ENCODE measurements at places on chromosomes 11 and 22.

DNA sequence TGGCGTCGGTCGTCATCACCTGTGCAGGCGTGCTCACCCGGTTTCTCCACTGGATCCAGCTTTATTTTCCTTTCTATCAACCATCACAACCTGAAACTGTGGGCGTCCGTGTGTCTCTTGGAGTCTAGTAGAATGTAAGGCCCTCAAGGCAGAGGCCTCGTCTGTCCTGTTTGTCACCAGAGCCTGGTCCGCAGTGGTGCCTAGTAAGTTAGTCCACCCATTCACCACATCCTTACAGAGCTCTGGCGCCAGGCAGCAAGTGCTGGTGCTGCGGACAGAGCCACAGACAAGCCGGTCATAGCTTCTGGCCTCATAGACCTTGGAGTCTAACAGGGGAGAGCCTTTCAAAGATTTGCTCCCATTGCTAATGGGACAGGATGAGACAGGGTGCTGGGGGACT lies 64.4 kb upstream of the PARVG start:
- DNase-seq: no peak

- no peak for DNase-seq
Measured at GRCh38 chr11:132576706-132577105, 955.6 kb downstream of the OPCML start.

DNA sequence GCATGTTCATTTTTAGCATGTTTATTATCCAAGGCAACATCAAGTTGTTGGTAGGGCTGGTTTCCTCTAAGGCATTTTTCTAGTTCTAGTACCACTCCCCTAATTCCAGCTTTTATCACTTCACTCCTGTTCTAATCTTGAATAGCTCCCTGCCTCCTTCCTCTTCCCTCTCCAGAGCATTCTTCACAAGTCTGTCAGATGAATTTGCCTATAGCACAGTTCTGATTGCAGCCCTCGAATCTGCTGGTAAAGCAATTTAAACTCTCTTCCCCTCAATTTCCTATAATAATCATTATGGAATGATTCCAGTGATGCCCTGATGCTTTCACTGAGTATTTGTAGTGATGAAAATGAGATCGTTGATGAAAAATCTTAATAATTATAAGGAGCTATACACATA lies 43.3 kb downstream of the CLMP start:
- no peak for DNase-seq

DNA sequence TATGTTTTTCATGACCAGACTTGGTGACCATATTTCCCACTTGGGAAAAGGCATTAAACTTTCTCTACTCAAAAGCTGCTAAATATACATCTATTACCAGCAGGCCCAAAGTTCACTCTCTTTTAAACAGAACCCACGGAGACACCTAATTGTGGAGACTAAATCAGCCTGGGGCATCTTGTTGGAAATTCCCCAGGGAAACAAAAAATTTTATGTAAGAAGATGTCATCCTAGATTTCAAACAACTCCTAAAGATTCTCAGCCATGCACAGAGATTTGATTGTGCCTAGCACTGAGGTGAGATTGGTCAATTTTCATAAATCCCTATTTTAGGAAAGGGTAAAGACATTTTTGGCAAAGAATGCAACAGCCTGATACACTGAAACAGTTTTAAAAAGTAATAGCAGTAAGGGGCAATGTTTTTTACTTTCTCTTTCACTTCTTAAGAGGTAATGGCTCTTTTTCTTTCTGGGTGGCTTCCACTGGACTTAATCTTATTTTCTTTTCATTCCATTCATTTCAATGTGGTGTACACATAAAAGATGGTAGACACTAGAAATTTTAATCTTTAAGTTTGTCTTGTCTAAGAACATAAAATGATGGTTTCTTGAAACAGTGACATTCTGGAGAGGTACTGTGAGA lies 9.6 kb downstream of the OR52N2 start:
- no peak for DNase-seq

- DNase-seq: no peak
Measured at GRCh38 chr11:116543911-116544475, 228.8 kb downstream of the BUD13 start.

GRCh38 chr11:129333873-129334272 lies 41.8 kb upstream of the BARX2 start:
- no peak for DNase-seq

DNA sequence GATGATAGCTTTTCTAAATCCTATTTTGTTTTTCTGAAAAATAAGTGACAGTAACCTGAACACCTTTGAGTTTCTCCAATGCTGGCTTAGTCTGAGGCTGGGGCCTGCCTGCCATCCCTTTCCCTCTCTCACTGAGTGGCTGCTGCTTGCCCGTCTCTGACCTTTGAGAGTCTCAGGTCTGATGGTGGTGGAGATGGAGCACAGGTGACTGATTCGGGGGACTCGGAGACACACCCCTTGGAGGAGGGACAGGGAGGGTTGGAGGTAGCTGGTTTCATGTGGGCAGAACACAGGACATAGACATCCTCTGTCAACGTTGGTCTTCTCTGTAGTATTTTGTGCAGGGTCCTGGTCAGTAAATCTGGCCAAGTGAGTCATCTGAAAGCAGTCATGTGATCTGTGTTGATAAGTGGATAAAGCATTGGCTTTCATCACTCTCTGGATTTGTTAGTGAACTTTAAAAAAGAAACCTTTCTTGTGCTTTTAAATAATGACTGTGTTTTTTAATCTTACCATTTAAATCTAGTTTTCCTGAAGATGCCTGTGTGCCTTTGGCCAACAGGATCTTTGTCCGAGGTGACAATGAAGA lies 47.1 kb upstream of the CLDN5 start:
- DNase-seq: no peak

All from glutamatergic neuron (in vitro differentiated cells).